CMK (cell line): ENCODE measurements at places on chromosomes 5 and 9.

DNA sequence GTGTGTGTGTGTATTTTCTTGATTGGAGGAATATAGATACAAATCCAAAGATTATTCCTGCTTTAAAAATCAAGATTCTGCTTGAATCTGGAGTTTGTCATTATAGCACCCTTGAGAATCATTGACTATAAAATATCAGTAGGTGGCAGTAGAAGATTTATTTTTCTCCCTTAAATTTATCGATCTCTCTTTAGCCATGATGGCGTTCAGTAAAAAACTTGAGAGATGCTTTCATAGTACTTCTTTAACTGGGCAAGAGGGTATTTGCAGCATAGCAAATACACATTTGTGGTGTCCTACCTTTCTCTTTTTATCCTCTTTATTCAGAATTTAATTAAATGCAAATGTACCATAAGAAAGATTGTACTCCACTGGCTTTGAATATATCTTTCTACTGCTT is 307.7 kb downstream of the ADGRV1 start:
- no peak for DNase-seq

DNA sequence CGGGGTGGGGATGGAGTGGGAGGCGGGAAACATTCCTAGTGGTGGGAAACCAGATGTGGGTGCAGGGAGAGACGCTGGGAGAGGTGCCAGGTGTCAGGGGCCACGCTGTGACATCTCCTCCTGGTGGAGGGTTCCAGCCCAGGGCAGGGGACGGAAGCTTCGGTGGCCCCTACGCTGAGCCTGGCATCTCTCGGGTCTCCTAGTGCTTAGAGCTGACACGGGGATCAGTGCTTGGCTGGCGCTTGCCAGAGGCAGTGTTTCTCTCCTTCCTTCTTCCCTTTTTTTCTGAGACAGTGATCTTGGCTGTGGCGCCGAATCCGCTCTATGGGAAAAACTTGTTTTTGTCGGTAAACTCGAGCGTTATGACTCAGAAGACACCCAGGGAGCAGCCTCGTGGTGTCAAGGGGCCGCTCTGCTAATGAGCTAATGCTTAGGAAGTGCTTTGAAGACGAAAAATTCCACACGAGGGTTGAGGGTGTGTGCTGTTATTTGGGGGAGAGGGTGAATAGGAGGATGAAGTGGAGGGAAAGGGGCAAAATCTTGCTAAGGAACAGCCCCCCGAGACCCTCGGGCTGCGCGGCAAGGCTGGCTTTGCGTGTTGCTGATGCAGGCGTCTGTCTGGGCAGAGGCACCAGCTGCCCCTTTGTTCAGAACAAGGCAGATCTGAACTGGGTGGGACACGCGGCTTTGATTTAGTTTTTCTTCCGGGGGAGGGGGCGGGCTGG is 20.4 kb upstream of the IER5L start:
- DNase-seq = no peak

DNA sequence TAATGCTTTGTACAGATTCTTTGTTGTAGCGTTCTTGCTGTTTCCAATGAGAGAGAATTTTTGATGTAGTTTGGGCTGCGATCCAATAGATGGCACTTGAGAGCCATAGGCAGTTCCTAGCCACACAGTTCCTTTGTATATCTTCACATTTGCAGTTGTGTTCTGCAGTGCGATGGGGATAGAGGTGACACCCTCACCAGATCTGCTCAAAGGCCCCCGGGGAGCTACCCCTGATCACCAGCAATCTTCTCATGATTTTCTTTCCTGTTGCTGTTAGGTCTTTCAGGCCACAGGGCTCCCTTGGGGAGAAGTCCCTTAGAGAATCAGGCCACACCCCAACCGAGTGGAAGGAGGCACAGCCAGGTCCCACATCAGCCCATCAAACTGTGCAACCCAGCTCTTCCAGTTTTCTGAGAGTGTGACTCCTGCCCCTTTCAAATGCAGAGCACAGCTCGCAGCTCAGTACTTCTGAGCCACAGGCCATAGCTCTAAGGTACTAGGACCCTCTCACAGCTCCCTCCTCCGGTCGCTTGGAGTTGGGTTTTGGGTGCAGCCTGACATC is 353.7 kb downstream of the SLCO4C1 start:
- DNase-seq = no peak

- no peak for DNase-seq
Measured at GRCh38 chr9:83937861-83938455, 16.7 kb upstream of the KIF27 start.

- DNase-seq = no peak
Measured at GRCh38 chr9:123266655-123267399, 1.6 kb downstream of the STRBP start.

DNA sequence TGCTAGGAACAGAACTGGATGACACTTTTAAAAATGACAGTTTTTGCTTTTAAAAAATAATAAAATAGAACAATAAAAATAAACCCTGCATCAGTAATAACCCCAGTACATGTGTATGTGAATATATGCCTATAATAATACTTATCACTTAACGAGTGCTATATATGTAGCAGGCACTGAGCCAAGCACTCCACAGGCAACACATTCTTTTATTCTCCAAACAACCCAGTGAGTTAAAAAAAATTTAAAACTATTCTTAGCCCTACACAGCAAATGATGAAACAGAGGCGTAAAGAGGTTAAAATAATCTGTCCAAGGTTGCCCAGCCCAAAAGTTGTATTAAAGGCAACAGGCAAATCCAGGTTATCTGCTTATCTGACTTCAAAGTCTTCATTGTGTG is 124.5 kb upstream of the SMIM23 start:
- no peak for DNase-seq

DNA sequence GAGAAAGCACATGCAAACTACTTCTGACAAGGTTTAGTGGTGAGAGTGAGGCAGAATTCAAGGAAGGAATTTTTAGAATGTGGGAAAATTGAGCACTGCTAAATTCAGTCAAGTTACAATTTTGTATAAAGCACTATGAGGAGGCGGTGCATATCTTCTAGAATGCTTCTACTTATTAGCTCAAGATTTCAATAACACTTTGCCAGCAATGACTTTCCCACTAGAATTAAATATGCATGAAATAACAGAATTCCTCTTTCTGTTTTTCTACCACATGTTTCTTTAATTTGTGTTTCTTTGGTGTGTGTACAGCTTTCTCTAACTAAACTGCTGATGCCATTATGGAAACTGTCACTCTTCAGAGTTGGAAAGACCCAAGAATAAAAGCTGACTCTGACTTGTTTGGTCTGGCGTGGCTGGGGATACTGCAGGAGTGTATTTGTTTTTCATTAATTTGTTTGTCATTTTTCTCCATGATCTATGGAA is 163.5 kb downstream of the ARSB start:
- DNase-seq = no peak

- no peak for DNase-seq
Measured at GRCh38 chr9:6218099-6218502, 2.5 kb downstream of the IL33 start.

- DNase-seq = no peak
Measured at GRCh38 chr5:83914662-83915418, 194.2 kb upstream of the HAPLN1 start.

GRCh38 chr5:6393596-6394194 is 15.3 kb upstream of the MED10 start:
- DNase-seq = no peak
